ENCODE measurements at places on chromosomes 3 and 15. TPM values are rescaled to one million over a fixed set of nuclear protein-coding genes. Genes with fewer than 3 reads are reported as not detected.

Gene SLC9A9
- 9.3 TPM for total RNA-seq

Gene MAPKBP1
- 37.2 TPM for total RNA-seq

Gene CCDC191
- 7.6 TPM for total RNA-seq

Gene CMSS1
- total RNA-seq: 18.2 TPM

Gene POC1A
- 0.65 TPM for total RNA-seq

Gene WDR72
- total RNA-seq: not detected

Gene CIB2
- total RNA-seq: 1.0 TPM

Gene IL5RA
- not detected for total RNA-seq

GRCh38 chr3:179184826-179185225 is 36.7 kb downstream of the PIK3CA start:
- H3K4me1 ChIP-seq: peaks cover 28% of the 10 kb centered on the region
- no peak overlapping the region for H3K4me3 ChIP-seq
- DNase-seq: no peak
- H3K27me3 ChIP-seq: no peaks in the 10 kb centered on the region
- H3K36me3 ChIP-seq: no peaks in the 10 kb centered on the region
- H3K27ac ChIP-seq: no peak overlapping the region

DNA sequence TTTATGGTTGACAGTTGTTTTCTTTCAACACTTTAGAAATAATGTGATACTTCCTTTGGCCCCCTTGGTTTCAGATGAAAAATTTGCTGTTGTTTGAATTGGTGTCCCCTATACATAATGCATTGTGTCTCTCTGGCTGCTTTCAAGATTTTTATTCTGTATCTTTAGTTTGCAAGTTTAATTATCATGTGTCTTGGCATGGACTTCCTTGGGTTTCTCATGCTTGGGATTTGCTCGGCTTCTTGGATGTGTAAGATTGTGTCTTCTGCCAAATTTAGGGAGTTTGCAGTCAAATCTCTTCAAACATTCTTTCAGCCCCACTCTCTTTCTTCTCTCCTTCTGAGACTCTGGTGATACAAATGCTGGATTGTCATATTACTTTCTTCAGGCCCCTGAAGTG is 53.4 kb upstream of the PTPRG start:
- H3K4me3 ChIP-seq: no peak overlapping the region
- H3K27me3 ChIP-seq: no peaks in the 10 kb centered on the region
- H3K27ac ChIP-seq: no peak overlapping the region
- H3K36me3 ChIP-seq: no peaks in the 10 kb centered on the region

- H3K27me3 ChIP-seq: no peaks in the 10 kb centered on the region
- no peaks in the 10 kb centered on the region for H3K36me3 ChIP-seq
- H3K4me3 ChIP-seq: no peak overlapping the region
- no peak overlapping the region for H3K27ac ChIP-seq
- DNase-seq: no peak
These were observed 36.6 kb upstream of the MTMR10 start for GRCh38 chr15:31027910-31028578.

DNA sequence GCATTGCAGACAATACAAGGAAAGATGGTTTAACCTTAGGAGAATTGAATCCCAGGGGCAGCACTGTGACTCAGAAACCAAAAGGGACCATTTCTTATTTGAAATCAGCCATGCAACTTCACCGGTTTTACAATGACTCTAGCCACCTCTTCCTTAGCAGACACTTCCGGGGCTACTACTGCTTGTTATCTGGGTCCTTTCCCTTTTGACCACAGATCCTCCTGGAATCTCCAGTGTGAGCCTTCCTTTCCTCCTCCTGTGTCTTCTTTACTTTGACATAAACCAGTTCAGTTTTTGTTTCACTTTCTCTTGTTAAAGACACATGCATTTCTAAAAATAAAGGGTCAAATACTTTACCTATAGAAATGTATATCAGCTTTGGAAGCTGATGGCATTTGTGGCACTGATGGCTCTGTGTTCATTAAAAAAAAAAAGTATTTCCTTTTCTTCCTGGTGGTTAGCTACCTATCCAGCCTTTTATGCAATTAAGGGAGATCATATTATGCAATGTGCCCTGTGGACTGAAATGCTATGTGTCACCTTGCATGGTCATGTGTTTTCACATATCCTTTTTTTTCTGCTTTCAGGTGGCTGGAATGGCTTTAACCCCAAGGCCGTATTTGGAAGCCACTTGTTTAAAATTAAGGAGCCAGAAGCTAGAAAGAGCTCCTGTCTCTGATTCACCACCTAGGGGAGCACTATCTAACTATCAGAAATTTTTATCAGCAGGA is 296.2 kb downstream of the CHL1 start:
- H3K27ac ChIP-seq: no peak overlapping the region
- H3K36me3 ChIP-seq: no peaks in the 10 kb centered on the region
- H3K4me3 ChIP-seq: no peak overlapping the region

DNA sequence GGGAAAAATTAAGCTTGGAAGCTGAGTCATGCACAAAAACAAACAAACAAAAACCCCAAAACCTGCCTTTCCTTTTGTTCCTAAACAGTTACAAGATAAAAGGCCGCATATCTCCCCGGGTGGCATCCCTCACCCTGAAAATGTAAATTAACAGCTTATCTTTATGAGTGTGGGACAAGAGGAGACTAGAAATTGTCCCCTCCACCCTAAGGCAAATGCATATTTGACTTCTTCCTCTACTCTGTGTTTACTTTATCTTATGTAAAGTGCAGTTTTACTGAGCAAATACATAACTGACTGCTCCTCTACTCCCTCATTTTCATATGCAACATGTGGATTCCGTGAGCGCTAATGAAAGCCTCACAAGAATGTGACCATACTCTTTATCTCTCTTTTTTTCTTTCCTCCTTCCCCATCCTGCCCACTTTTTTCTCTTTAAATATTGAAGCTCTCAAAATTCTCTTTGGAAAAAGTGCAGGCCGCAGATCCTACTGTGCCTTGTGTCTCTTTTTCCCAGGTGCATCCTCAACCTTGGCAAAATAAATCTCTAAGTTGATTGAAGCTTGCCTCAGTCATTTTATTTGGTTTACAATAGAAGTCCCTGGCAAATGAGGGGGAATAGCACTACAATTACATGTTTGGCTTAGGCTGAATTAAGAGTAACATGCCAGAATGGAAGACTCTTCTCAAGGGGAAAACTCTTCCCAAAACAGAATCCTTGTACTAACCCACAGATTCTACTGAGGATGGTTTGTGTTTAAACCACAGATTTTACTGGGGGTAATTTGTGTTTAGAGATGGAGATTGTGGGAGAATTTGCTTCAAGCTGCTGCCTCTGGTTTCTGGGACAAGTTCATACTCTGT is 72.7 kb upstream of the WDR72 start:
- H3K27ac ChIP-seq: no peak overlapping the region
- H3K4me3 ChIP-seq: no peak overlapping the region
- no peak for DNase-seq
- H3K4me1 ChIP-seq: no peaks in the 10 kb centered on the region
- H3K36me3 ChIP-seq: no peaks in the 10 kb centered on the region

- no peaks in the 10 kb centered on the region for H3K27me3 ChIP-seq
- H3K36me3 ChIP-seq: no peaks in the 10 kb centered on the region
- H3K4me1 ChIP-seq: no peaks in the 10 kb centered on the region
- DNase-seq: no peak
- H3K27ac ChIP-seq: no peak overlapping the region
These were observed 19.6 kb upstream of the FGD5 start for GRCh38 chr3:14799146-14799545.

DNA sequence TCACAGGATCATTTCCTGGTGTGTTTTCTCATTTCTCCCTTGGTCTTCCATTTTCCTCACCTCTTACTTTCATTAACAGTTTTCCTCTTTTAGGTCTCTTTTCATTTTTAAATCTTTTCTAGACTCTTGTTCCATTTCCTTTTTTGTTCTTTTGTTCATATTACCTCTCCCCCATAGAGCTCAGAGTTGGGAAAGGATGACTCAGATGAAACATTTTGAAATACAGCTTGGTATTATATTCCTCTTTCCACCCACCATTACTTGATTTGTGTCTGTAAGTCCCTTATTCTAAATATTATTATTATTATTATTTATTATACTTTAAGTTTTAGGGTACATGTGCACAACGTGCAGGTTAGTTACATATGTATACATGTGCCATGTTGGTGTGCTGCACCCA is 153.1 kb downstream of the VGLL3 start:
- H3K4me3 ChIP-seq: no peak overlapping the region
- no peak for DNase-seq
- no peaks in the 10 kb centered on the region for H3K27me3 ChIP-seq
- no peaks in the 10 kb centered on the region for H3K4me1 ChIP-seq

- no peak overlapping the region for H3K4me3 ChIP-seq
- H3K36me3 ChIP-seq: no peaks in the 10 kb centered on the region
- H3K27me3 ChIP-seq: no peaks in the 10 kb centered on the region
- no peak overlapping the region for H3K27ac ChIP-seq
These were observed 350.1 kb upstream of the PROK2 start for GRCh38 chr3:72134989-72135451.

DNA sequence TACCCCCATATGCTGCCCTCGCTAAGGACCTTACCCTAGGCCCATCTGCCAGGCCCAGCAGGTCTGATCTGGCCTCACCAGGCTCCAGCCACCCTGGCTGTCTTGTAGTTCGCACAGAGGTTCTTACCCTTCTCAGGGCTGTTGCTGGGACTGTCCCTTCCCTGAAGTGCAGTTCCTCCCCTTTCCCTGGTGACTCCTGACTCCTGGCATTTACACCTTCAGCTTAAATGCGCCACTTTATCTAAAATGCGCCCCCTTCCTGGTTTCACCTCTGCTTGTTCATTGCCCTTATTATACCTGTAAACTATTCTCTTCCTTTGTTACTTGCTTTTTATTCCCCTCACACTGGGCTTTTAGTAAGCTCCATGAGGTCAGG is 835 bp upstream of the TTLL3 start:
- peak overlapping the region; percentile 76 for H3K4me3 ChIP-seq
- H3K4me1 ChIP-seq: peaks cover 21% of the 10 kb centered on the region

DNA sequence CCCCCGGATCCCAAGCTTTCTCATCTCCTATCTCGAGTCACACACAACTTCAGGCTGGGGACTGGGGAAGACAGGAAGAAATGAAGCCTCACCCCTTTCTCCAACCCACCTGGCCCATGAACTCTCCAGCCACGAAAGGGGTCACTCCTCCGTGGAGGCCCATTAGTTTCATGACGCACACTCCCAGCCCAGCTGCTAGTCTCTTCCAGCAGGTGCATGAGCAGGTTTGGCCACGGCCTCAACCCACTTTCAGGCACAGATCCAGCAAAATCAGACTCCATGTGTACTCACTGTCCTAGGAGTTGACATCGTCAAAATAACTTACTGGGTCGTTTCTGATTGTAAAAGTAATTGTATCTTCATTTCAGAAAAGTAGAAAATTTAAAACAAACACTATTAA is 76.6 kb downstream of the C3orf70 start:
- H3K27ac ChIP-seq: no peak overlapping the region
- H3K4me1 ChIP-seq: no peaks in the 10 kb centered on the region
- no peaks in the 10 kb centered on the region for H3K27me3 ChIP-seq
- no peaks in the 10 kb centered on the region for H3K36me3 ChIP-seq

DNA sequence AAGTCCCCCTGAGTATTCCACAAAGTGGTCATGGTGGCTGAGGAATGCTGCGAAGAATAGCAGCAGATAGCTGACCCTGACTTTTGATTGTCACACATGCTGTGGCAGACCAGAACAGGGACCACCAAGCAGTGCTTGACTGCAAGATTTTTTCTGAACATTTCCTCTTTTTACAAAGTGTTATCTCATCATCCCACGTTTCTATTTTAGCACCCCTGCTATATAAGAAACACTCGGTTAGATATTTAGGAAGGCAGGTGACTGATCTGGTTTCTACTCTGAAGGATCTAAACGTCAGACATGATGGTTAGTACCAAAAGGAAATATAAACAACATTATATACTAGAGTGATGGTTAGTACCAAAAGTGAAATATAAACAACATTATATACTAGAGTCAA is 9.1 kb downstream of the SLC25A26 start:
- peaks cover 3% of the 10 kb centered on the region for H3K36me3 ChIP-seq
- no peaks in the 10 kb centered on the region for H3K4me1 ChIP-seq
- no peak overlapping the region for H3K4me3 ChIP-seq

DNA sequence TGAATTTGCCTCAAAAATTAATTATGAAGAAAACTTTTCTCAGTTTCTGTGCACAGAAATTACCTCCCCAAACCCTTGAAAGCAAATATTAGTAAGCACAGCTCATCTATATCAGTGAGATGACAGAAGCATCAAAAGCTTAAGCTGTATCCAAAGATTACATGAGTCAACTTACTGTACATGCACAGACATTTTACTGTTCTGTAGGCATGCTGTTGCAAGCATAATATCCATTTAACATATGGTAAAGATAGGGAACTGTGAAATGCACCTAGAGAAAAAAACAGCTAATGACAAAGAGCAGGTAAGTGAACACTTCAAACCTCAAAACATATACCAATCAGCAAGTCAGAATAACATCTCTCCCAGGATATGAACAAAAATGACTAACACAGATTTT is 20.9 kb downstream of the SHOX2 start:
- H3K4me3 ChIP-seq: no peak overlapping the region
- H3K27me3 ChIP-seq: no peaks in the 10 kb centered on the region
- H3K4me1 ChIP-seq: no peaks in the 10 kb centered on the region
- H3K36me3 ChIP-seq: no peaks in the 10 kb centered on the region

DNA sequence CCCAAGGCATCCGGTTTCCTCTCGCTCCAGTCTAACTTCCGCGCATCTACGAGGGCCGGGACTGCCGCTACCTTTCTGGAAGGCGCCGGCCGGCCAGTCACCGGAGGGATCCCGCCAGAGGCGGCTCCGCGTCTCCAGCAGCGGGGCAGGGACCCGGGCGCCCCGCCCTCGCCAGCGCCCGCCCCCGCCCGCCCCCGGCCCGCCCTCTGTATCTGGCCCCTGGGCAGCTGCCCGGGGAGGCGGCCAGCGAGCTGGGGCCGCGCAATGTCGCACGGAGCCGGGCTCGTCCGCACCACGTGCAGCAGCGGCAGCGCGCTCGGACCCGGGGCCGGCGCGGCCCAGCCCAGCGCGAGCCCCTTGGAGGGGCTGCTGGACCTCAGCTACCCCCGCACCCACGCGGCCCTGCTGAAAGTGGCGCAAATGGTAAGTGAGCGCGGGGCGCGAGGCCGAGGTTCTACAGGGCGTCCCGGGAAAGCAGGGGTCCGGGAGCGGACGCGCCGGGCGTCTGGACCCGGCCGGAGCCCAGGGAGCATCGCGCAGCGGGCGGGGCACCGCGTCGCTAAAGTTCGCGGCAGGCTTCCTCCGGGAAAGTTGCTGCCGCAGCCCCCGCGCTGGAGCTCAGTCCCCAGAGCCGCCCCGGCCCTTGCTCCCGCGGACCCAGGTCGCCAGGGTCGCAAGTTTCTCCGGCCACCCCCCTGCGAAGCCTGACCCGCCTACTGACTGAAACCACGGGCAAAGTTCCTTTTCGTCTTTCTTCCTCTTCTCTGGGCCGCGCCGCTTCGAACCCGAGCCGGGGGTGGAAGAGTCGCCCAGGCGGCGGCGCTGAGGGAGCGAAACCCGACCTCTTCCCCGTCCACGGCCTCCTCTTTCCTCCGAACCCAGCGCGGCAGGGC is at the start of gene CMTM7:
Gene CMTM7, plus strand, starts transcription at position 211 of the 893 bp plus-strand sequence. Its CDS starts 54 bp downstream, at position 265.
- H3K27ac ChIP-seq: peak within 1 kb of the TSS; percentile 83
- H3K27me3 ChIP-seq: no peaks in the 10 kb centered on the region
- DNase-seq: peak; percentile 50
- peak within 1 kb of the TSS; percentile 81 for H3K4me3 ChIP-seq
- H3K36me3 ChIP-seq: peaks cover 4% of the 10 kb centered on the region

GRCh38 chr3:48118322-48118721 is 69.9 kb downstream of the CDC25A start:
- H3K4me1 ChIP-seq: no peaks in the 10 kb centered on the region
- no peaks in the 10 kb centered on the region for H3K27me3 ChIP-seq
- no peaks in the 10 kb centered on the region for H3K36me3 ChIP-seq
- no peak overlapping the region for H3K27ac ChIP-seq
- H3K4me3 ChIP-seq: no peak overlapping the region

- H3K4me1 ChIP-seq: no peaks in the 10 kb centered on the region
- no peak overlapping the region for H3K27ac ChIP-seq
- H3K4me3 ChIP-seq: no peak overlapping the region
- no peak for DNase-seq
- H3K27me3 ChIP-seq: no peaks in the 10 kb centered on the region
- no peaks in the 10 kb centered on the region for H3K36me3 ChIP-seq
These were observed 82.0 kb downstream of the ISL2 start for GRCh38 chr15:76418352-76419140.

Measured in naive thymus-derived CD4-positive, alpha-beta T cell (primary cell).